ENCODE measurements at places on chromosomes 11 and 22.

DNA sequence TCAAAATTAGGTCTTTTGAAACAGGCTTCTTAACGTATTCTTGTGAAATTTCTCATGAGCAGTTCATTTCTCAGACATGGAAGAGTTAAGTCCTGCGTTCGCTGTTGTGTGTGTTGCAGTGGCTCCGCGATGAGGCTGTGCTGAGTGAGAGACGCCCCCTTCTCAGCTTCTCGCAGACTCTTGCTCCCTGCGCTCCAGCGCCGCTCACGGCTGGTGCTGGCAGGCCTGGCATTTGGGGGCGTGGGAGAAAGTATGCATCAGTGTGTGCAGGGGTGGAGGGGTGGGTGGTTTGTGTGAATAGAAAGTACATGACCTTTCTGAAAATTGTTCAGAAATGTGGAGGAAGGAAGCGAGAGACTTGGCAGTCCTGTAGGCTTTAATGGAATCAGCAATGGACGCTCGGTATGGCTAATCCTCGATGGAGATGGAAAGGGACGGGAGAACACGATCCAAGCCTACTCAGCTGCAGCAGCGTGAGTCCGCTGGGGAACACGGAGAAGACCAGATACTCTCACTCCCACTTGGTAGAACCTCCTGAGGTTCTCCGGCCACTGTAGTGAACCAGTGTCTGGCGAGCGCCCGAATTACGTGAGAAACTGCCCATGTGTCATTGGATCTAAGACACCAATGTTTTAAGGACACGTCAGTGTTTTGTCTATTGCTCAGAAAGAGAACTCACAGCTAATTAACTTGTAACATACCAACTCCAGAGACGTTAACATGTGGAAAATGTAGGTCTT is 5.9 kb downstream of the TAB1 start:
- no peak for DNase-seq

DNA sequence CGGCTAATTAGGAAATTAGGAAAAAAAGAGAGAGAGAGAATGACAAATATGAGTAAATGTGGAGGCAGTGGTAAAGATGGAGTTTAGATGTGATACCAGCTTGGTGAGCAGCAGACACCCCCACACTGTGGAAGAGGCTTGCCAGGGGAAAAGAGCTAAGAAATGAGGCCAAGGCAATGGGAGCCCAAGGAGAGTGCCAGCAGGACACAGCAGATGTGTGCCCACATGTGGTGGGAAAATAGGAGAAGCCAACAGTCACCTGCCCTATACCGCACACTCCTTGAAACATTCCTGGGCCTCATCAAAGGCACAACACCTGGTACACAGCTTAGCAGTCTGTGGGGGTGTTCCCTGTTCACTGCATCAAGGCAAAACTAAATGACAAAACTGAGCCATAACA is 104.9 kb downstream of the FAM76B start:
- DNase-seq, result no peak

DNA sequence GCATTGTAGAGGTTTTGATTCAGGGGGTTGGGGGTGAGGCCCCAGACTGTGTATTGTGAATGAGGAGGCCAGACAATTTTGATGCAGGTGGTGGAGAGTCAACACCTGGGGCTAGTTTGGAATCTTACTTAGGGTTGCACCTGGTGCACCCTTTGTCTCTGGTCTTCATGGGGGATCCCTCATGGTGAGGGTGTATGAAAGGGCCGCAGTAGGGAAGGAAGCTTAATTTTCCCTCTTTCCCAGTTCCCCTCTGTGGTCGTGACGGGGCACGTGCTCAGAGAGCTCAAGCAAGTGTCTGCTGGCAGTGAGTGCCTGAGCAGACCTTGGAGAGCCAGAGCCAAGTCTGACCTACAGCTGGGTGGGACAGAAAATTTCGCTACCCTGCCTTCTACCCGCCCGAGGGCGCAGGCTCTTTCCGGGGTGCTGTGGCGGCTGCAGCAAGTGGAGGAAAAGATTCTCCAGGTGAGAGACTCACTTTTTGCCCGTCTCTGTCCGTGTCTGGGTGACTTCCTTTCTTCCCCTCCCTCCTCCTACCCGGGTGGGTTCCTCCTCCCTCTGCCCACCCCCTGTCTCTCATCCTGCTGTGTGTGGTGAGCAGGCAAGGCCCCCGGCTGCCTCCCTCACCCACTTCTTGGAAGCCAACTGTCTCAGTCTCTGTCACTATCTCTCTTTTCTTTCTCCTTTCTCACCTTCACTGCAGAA is 131.7 kb downstream of the MICAL2 start:
- peak; percentile 44 for DNase-seq

DNA sequence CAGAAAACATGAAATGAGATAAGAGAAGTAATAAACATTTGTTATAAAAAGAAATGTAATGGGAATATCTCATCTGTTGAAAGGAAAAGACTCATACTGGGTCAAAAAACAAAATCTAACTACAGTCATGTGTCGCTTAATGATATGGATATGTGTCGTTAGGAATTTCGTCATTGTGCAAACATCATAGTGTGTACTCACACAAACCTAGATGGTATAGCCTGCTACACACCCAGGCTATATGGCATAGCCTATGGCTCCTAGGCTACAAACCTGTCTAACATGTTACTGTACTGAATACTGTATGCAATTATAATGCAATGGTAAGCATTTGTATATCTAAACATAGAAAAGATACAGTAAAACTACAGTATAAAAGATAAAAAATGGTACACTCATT is 89.8 kb upstream of the ZC3H12C start:
- DNase-seq, result no peak

DNA sequence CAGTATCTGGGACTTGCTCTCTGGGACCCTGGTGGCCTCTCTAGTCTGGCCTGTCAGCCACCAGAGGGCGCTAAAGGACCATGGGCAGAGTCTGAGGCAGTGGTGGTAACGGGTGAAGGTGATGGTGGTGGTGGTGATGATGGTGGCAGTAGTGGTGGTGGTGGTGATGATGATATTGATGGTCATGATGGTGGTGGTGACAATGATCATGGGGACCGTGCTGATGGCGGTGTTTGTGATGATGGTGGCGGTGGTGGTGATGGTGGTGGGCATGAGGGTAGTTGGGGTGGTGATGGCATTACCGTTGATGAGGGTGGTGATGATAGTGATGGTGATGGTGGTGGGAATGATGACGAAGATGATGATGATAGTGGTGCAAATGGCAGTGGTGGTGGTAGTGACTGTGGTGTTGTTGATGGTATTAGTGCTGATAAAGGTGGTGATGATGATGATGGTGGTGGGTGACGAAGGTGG is 16.0 kb downstream of the TRPM5 start:
- peak; percentile 85 for DNase-seq

GRCh38 chr11:94583213-94583865 is 16.2 kb downstream of the PIWIL4 start:
- DNase-seq, result no peak

GRCh38 chr22:49751966-49752597 is 75.6 kb downstream of the BRD1 start:
- DNase-seq, result no peak

GRCh38 chr11:79396001-79396400 is 44.8 kb downstream of the TENM4 start:
- DNase-seq, result no peak

DNA sequence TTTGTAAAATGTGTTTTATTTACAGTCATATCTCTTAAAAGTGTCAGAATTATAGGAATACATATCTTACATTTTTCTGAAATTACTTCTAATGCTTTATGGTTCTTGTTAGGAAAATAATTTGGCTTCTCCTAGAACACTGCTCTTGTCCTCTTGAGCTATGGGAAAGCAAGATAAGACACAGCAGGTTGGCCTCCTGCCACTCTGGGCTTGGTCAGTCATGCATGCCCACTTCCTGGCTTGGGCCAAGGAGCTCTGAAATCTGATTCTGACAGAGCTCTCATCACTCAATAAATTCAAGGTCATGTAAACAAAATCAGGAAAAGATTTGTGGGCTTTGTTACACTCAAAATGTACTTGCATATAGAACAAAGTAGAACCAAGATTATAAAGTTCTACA is 1036.0 kb downstream of the OPCML start:
- DNase-seq, result no peak

DNA sequence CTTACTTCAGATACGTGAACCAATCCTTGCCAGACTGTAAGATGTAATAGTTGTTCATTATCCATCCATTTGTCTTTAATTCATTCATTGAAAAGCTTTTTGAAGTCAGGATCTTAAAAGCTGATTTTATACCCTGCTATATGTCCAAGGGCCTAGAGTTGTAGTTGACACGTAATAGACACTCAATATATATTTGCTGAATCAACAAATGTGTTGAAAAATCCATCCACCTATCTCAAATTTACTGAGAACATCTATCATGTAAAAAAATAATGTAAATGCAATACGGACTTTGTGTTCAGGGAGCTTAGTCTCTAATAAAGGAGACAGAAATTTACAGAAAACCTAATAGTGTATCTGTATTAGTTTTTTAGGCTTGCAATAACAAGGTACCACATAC is 521.0 kb downstream of the METTL15 start:
- DNase-seq, result no peak

- DNase-seq, result no peak
Observed at GRCh38 chr11:78935398-78936068, 360.9 kb upstream of the NARS2 start.

- no peak for DNase-seq
Observed at GRCh38 chr22:33792832-33793231, 127.4 kb downstream of the LARGE1 start.

DNA sequence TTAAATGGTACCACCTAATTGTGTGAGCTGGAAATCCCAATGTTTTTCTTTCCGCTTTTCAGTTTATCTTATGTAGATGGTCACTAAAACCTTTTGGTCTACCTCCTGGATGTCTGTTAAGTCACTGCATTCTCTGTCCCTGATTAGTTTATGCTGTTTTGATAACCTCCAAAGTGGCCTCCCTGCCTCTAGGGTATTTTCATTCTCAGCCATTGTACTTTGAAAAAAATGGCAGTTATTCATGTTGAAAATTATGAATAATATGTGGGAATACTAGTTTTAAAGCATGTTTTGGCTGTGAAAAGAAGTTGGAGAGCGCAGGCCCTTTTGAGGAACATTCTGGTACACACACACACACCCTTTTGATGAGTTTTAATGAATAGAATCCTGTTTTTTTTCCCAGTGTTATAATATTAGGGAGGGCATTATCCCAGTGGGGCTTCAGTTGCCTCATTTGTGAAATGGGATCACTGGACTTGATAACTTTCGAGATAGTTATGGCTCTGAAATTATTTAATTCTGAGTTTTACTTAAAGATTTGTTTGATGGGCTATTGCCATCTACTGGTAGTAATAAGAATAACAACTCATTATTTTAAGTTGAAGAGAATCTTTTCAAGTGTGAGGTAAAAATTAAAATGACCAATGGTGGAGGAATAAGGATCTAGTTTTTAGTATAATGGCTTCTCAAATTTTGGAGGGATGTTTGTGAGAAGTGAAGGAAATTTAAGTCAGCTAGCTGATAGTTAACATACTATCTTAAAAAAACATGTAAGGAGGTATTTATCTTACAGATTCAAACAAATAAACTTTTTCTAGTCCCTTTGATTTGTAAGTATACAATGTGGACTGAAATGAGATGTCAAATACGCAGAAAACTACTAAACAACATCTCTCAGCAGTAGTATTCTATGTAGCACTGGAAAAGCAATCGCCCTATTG is 3.9 kb downstream of the FDX1 start:
- peak; percentile 22 for DNase-seq

DNA sequence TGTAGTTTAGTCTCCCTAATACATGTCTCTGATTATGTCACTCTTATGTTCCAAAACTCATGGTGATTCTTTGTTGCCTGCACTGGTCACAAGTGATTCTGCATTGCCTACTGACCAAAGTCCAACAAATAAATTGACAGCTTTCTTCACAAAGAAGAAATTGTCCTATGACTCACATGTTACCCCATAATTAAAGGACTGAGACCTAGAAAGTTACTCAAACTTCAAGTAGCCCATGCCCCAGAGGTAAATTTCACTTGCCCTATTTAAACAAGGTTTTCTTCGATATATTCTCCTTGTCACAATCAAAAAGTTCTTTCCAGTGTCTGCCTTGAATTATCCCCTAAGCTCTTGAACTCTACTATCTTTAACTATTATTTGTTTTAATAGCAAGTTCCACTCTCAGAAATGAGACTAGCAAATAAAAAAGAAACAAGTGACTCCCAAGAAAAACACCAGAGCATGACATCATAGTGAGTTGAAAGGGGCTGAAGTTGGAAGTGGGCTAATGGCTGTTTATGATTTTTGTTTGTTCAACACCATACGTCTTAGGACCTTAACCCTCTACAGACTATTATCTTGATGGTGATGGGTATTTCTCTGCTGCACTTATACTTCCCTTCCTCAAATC is 94.5 kb upstream of the BLID start:
- no peak for DNase-seq

GRCh38 chr11:132134322-132134721 is 763.9 kb downstream of the NTM start:
- DNase-seq, result no peak

DNA sequence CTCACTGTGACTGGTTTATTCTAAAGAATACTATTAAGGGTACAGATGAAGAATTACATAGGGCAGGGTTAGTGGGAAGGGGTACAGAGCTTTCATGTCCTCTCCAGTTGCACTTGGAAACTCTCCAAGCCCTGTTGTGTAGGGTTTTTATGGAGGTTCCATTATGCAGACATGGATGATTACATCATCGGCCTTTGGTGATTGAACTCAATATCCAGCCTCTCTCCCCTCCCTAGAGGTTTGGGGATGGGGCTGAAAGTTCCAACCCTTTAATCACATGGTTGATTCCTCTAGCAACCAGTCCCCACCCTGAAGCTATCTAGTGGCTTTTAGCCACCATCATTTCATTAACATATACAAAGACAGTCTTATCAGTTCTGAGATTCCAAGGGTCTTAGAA is 472.6 kb downstream of the BUD13 start:
- no peak for DNase-seq

DNA sequence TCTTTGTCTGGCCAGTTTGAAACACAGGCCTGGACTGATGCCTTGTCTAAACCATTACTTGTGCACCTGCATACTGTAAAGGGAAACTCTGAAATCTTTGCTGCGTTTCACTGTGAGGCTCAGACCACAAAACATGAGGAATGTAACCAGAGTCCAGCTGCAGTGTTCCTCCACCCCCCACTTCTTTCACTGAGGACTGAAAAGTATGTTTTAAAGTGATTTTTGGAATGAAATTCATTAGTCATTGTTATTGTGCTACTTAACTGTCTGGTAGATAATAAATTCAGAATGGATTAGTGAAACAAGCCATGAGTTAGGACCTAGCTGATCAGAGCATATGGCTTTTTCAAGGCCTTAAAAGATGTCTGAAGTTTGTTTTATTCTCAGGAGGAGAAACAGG is 181.2 kb downstream of the WNT11 start:
- DNase-seq, result no peak

DNA sequence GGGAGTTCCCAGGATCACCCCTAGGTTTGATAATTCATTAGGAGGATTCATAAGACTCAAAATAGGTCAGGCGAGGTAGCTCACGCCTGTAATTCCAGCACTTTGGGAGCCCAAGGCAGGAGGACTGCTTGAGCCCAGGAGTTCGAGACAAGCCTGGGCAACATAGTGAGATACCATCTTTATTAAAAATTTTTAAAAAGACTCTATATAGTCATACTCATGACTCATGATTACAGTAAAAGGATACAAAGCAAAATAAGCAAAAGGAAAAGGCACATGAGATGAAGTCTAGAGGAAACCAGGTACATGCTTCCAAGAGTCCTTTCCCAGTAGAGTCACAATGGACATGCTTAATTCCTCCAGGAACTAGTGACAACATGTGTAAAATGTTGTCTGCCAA is 13.9 kb upstream of the PTS start:
- no peak for DNase-seq
